ENCODE measurements at places on chromosomes 1 and 21.

GRCh38 chr1:228488818-228489674, 1.9 kb downstream of the RNF187 start:
- no peak for DNase-seq

GRCh38 chr1:12314333-12314903, 84.6 kb downstream of the VPS13D start:
- no peak for DNase-seq

- no peak for DNase-seq
These were observed 20.5 kb downstream of the ELAVL4 start for GRCh38 chr1:50129201-50129600.

DNA sequence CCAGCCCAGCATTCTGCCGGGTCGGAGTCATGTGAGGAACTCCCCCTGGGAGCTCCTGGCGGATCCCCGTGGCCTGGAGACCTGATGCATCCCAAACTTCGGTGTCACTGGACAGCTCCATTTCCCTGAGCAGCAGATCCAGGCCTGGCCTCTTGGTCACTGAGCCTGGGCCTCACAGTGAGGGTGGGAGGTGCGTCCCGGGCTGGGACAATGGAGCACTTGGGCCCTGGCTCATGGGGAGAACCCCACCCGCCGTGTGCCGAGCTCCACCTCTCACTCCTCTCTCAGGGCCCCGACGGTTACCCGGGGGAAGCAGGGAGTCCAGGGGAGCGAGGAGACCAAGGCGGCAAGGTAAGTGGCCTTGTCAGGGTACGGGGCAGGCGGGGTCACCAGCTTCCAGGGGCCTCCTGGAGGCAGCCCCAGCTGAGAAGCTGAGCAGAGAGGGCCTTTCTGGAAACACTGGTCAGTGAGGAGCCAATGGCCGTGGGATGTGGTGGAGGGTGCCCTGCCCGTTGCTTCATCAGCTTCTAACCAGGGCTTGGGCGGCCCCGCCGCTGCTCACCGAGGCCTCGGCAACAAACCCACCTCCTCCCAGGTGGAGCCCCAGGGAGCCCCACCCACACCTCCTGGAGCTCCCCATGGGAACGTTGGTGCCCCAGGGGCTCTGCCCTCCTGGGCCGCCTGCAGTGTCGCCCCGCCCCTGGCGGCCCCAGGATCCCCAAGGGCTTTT, 19.8 kb downstream of the COL6A2 start:
- DNase-seq = no peak

DNA sequence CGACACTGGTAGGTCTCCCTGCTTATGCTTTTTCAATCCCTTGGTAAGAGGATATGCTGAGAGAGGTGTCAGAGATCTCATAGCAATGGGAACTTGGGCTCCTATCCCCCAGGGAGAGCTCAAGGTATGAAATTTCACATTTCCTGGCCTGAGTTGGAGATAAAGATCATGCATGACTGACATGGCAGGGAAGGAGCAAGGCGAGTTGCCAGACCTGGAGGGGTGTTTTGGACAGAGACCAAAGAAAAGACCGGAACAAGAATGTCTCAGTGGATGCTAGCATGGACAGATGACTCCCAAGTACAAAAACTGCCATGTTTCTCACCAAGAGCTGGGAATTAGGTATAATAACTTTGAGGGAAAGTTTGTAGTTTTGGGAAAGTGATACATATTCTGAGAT, 334.1 kb upstream of the B3GALT2 start:
- no peak for DNase-seq

GRCh38 chr21:26019236-26019635, 151.3 kb downstream of the APP start:
- DNase-seq = no peak

- DNase-seq = no peak
These were observed 217.7 kb downstream of the CRB1 start for GRCh38 chr1:197485790-197486189.
